ENCODE measurements at places on chromosomes 4 and X. TPM values are rescaled to one million over a fixed set of nuclear protein-coding genes. Genes with fewer than 3 reads are reported as not detected.

The HPRT1 gene
- total RNA-seq: 22.4 TPM

The CXorf65 gene
- not detected for total RNA-seq

The GUCY1A1 gene
- 29.4 TPM for total RNA-seq

The S100G gene
- total RNA-seq: not detected

The CXXC4 gene
- not detected for total RNA-seq

The ADH7 gene
- not detected for total RNA-seq

The FATE1 gene
- not detected for total RNA-seq

The DDIT4L gene
- 0.38 TPM for total RNA-seq

DNA sequence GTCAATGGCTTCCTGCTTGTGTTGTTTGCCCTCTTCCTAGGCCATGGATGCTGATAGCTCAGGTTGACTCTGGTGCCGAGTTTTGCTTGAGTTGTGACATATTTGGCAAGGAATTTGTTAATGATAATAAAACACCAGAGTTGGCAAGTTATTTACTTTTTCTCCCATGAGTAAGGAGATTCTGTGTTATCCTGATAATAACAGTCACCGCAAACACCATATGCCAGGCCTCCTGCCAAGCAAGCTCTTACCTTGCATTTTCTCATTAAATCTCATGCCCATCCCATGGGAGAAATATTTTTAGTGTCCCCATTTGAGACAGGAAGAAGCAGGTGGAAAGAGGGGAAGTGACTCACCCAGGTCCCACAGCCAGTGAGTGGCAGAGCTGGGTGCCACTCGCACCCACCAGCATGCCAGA, 67.4 kb upstream of the CLCN4 start:
- no peak for DNase-seq

DNA sequence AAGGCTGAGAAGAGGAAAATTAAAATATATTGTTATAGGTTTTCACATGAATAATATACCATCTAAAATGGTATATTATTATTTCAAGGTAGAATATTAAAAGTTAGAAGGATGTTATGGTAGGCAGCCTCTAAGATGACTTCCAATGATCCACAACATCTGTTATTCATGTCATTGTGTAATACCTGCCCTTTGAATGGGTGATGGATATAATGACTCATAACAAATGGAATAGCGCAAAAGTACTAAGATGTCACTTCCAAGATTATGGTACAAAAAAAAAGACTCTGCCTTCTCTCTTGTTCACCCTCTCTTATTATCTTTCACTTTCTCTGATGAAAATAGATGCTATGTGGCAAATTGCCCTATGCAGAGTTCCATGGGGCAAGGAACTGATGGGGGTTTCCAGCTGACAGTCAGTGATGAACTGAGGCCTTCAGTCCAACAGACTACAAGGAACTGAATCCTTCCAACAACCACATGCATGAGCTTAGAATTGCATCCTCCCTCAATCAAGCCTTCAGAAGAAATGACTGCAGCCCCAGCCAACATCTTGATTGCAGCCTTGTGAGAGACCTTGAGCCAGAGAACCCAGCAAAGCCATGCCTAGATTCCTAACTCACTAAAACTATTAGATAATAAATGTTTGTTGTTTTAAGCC, 57.7 kb downstream of the HS6ST2 start:
- DNase-seq: no peak

- DNase-seq: no peak
Measured at GRCh38 chr4:157115613-157116335, 39.8 kb downstream of the GLRB start.

DNA sequence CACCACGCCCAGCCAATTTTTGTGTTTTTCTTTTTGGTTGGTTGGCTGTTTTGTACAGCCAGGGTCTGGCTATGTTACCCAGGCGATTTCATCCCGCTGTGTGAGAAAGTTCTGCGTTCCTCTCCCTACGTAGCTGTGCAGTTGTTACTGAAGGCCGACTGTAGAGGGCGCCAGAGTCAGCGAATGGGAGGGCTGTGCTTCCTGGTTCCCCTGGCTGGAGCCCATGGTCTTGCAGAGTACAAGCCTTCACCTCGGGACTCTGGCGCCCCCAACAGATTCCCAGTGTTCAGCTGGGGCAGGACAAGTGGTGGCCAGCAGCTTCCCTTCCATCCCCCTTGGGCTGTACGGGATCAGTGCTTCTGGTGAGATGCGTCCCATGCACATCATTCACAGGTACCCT, 5.6 kb upstream of the CT45A1 start:
- DNase-seq: no peak

- DNase-seq: no peak
Measured at GRCh38 chr4:152515678-152516077, 20.2 kb downstream of the FBXW7 start.

DNA sequence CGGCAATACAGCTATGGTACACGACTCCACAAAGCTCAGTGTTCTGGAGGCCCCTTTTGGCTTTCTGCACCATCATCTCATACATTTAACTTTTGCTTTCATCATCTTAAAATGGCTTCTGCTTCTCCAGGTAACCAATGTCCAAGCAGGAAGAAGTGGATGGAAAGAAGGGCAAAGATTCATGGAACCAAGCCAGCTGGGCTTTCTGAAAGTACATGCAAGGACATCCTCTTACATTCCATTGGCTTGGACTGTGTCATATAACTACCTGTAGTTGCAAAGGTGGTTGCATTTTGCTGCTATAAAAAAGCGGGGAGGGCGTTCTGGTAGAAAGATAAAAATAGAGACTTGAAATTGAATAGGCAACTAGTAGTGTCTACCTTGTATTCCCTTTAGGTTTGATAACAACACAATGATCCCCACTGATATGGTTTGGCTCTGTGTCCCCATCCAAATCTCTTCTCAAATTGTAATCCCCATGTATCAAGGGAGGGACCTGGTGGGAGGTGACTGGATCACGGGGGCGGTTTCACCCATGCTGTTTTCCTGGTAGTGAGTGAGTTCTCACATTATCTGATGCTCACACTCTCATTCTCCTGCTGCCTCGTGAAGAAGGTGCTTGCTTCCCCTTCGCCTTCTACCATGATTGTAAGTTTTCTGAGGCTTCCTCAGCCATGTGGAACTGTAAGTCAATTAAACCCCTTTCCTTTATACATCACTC, 6.7 kb upstream of the FHIP1A start:
- DNase-seq: no peak

GRCh38 chr4:118784776-118785175, 51.1 kb downstream of the SEC24D start:
- no peak for DNase-seq

- no peak for DNase-seq
Measured at GRCh38 chrX:122500556-122500955, 683.5 kb upstream of the GRIA3 start.

DNA sequence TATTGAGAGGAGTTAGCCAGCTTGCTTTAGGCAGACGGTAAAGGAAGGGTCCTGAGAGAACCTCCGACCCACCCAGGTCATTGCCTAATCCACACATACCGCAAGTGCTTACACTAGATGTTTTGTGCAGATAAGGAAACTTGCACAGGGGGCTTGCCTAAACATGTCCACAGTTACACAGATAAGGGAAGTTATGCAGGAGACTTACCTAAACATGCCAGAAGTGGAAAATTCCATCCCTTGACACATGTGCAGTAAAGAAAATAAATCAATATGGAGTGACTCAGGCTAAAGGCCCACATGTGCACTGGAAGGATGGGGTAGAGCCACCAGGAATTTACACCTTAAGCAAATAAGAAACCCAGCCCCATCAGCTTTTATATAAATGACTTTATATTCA, 232.8 kb upstream of the HDX start:
- DNase-seq: no peak

DNA sequence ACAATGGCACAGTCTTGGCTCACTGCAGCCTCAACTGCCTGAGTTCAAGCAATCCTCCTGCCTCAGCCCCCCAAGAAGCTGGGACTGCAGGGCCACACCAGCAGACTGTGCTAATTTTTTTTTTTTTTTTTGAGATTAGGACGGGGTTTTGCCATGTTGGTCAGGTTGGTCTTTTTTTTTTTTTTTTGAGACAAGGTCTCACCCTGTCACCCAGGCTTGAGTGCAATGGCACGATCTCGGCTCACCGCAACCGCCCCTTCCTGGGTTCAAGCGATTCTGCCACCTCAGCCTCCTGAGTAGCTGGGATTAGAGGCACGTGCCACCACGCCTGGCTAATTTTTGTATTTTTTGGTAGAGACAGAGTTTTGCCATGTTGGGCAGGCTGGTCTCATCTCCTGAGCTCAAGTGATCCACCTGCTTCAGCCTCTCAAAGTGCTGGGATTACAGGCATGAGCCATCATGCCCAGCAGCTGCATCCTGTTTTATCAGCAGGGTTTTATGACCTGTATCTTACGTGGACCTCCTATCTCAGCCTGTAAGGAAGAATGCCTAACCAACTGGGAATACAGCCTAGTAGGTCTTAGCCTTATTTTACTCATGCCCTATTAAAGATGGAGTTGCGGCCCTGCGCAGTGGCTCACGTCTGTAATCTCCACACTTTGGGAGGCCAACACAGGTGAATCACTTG, 13.2 kb upstream of the MRPL1 start:
- DNase-seq: no peak

DNA sequence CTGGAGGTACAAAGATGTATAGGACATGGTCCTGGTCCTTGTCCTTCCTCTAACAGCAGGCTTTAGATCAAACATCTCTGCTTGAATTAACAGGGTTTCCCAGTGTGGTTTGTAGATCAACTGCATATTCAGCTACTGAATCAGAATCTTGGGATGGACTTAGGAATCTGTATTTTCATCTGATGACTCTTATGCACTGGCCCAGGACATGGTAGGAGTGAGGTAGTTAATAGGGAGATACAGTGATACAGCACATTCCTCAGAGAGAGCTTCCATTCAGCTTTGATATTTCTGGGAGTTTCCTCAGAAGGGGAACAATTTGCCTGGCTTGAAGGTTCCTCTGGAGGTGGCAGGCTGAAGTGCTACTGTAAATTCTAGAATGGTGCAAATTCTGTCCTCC, 203.1 kb downstream of the LARP7 start:
- no peak for DNase-seq

GRCh38 chr4:140250989-140251552, 97.1 kb upstream of the MAML3 start:
- DNase-seq: no peak

- DNase-seq: no peak
Measured at GRCh38 chrX:109856974-109857373, 123.9 kb upstream of the ACSL4 start.

GRCh38 chr4:137861682-137862081, 329.4 kb upstream of the PCDH18 start:
- DNase-seq: no peak

DNA sequence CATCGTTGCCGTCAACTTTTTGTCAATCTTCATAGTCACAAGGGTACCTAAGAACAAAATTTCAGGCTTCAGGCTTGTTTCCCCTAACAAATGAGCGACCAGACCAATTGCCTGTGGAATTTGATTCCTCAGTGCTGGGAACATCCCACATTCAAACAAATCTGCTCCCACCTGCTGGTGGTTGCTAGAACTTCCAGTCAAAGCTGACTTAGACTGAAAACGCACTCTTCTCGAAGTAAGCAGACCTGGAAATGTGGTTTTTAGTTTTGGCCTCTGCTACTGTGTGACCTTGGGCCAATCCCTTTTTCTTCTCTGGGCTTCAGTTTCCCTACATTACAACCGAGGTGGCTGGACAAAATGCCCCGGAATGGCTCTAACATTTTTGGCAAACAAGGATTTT, 1.8 kb upstream of the GABRQ start:
- no peak for DNase-seq

GRCh38 chr4:173181848-173182247, 13.2 kb downstream of the GALNT7 start:
- no peak for DNase-seq

DNA sequence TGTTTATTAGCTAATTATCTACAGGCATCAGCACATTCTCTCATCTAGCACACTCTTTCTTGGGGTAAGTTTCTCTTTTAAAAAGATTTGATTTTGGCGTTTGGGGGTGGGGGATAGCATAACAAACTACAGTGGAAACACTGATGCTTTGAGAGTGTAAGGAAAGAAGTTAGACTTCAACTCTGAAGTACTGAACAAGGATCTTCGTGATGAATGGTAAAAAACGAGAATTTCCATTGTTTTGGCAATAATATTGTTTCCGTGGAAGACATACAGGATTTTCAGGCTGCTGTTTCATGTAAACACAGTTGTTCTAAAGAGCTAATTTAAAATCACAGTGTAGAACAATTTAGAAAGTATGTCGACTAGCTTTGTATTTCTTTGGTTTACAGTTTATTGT, 451 bp downstream of the LPAR4 start:
- DNase-seq: no peak

GRCh38 chrX:41705680-41706374, 17.1 kb downstream of the GPR34 start:
- DNase-seq: no peak

DNA sequence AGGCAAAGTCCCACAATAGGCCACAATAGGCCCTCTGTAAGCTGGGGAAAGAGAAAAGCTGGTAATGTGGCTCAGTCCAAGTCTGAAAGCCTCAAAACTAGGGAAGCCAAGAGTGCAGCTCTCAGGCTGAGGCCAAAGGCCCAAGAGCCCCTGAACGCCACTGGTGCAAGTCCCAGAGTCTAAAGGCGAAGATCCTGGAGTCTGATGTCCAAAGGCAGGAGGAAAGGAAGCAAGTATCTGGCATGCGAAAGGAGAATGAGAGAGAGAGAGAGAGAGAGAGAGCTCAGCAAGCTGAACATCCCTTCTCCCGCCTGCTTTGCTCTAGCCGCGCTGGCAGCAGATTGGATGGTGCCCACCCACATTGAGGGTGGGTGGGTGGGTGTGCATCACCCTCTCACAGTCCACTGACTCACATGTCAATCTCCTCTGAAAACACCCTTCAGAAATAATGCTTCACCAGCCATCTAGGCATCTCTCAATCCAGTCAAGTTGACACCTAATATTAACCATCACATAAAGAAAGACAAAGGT, 30.9 kb upstream of the ELF2 start:
- DNase-seq: no peak

DNA sequence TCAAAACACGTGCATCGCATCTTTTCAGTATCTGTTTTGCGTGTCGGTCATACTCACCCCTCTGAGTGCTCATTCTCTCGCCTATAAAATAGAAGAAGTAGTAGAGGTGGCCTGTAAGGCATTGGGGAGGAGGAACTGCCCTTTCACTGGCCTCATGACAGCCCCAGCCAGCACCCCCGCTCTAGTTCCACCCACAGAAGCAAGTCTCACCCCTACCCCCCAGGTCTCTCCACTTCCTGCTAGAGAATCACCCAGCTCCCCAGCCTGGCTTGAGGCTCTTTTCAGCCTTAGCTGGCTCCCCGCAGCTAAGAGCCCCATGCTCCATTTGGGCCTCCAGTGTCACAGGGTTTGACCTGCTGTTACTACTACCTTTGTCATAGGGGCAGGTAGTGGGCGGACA, 11.8 kb downstream of the HDAC6 start:
- DNase-seq: no peak

GRCh38 chrX:121598356-121598755, 550.9 kb downstream of the GLUD2 start:
- no peak for DNase-seq

DNA sequence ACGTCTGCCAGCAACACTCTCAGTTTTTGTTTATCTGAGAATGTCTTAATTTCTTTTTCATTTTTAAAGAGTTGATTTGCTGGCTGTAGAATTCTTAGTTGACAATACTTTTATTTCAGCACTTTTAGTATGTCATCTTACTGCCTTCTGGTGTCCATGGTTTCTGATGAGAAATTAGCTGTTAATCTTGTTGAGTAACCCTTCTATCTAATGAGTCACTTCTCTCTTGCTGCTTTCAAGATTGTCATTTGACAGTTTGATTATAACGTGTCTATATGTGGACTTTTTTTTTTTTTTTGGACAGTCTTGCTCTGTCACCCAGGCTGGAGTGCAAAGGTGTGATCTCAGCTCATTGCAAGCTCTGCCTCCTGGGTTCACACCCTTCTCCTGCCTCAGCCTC, 24.0 kb upstream of the TMEM255A start:
- DNase-seq: no peak

Measured in chondrocyte (in vitro differentiated cells).